Stimulated activated CD4-positive, alpha-beta T cell treated with anti-CD3 and anti-CD28 coated beads, Interleukin-2, amount 100 ng/mL, for 48 hours (primary cell): ENCODE measurements at places on chromosomes 6 and 20.
A peak's percentile ranks its signal among the peaks of the same experiment; 100 is the strongest.

GRCh38 chr6:79946272-79947190, 822 bp downstream of the ELOVL4 start:
- no peak for DNase-seq

DNA sequence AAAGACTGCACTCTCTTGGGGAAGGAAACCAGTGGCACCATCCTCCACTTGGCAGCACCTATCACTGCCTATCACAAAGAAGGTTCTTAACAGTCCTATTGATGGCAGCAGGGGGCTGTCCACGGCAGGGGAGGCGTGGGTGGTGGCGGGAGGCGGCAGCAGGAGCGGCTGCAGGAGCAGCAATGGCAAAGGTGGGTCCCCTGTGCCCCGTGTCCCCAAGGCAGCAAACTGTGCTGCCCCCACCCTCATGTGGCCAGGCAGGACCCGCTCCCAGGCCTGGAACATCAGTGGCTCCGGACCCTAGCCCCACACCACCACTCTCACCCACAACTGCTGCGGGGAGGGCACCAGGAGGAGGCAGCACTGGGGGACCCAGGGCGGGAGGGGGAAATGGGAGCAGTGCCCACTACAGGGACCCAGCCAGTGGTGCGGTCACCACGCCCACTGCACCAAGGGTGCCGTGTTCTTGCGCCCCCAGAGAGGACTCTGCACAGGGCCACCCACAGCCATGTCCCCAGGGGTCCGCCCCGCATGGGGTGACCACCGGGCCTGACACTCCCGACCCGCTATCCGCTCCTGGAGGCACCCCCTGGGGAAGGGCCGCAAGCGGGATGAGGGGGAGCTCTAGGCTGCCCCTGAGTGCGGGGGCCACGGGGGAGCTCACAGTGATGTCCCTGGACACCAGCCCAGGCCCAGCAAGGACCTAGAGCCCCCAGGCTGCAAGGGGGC, 54.6 kb downstream of the GMDS start:
- no peak for DNase-seq

GRCh38 chr6:155586090-155586489, 130.5 kb upstream of the NOX3 start:
- DNase-seq: no peak

- no peak for DNase-seq
Measured at GRCh38 chr6:37657112-37657886, 40.4 kb downstream of the MDGA1 start.

- DNase-seq: no peak
Measured at GRCh38 chr6:165245287-165245686, 64.1 kb downstream of the C6orf118 start.

GRCh38 chr6:5302220-5302946, 41.1 kb downstream of the FARS2 start:
- peak; percentile 19 for DNase-seq

- DNase-seq: no peak
Measured at GRCh38 chr6:7188492-7188891, 80.7 kb downstream of the RREB1 start.

GRCh38 chr6:11609324-11610071, 71.9 kb downstream of the TMEM170B start:
- no peak for DNase-seq

- DNase-seq: no peak
Measured at GRCh38 chr20:21174516-21175239, 48.8 kb downstream of the KIZ start.

- no peak for DNase-seq
Measured at GRCh38 chr20:584161-584970, 25.7 kb downstream of the TCF15 start.

DNA sequence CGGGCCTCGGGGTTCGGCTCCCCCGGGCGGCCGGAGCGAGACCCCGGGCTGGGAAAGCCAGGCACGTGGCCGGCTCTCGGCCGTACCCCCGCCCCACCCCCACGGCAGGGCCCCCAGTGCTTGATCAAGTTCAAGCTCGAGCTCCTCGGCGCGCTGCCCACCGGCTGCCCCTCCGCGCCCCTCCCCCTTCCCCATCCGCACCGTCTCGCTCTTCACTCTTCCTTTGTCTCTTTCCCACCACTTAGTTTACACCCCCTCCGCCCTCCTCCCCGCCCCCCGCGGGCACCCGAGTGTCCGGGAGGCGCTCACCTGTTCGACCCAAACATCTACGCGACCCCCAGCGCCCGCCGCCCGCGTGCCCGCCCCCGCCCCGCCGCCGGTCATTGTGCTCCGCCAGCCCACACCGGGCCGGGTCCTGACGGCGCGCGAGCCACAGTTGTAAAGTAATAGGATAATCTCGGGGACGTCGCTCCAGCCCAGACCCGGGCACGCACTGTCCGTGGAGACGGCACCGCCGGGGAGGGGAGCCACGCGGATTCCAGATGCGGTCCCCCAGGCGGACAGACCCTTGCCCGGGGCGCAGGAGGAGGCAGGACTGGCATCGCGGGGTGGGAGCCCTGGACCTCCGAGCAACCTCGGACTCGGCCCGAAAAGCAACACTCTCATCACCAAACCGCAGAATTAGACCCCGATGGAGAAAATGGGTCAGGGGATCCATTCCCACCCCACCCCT, 100.7 kb downstream of the NOL4L start:
- DNase-seq: no peak

GRCh38 chr6:39865011-39865888, 69.0 kb downstream of the MOCS1 start:
- DNase-seq: peak; percentile 64

DNA sequence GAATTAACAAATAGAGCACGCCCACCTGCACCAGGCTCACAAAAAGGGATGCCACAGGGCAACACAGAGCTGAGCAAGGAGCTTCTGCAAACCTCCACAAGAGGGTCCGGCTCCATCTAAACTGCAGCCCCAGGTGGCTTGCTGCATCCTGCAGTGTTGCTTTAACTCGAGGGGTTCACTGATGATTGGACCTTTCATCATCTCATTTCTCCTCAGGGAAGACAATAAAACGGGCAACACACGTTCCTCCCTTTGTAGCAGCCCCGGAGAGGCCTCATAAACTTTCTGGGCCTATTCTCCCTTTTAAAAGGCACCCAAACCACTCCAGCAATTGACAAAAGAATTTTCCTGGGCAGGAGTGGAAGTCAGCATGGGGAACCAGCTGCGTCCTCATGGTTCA, 161.5 kb upstream of the CDH4 start:
- no peak for DNase-seq

DNA sequence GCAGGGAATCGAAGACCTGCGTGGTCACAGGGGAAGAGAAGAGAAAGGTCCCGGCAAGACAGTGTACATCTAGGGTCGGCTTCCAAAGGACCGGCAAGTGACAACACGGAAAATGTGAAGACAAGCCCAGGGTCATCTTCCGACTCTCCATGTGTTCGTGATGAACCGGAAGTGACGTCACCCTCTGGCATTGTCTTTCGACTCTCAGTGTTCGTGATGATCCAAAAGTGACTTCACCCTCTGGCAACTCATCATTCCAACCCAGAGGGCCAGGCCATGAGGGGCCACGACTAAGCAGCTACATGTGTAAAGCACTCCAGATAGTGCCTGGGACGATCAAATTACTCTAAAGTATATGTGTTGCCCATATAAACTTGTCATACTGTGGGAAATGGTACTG, 290.8 kb downstream of the THBS2 start:
- DNase-seq: no peak

GRCh38 chr20:14488212-14488611, 150.8 kb upstream of the FLRT3 start:
- DNase-seq: no peak

DNA sequence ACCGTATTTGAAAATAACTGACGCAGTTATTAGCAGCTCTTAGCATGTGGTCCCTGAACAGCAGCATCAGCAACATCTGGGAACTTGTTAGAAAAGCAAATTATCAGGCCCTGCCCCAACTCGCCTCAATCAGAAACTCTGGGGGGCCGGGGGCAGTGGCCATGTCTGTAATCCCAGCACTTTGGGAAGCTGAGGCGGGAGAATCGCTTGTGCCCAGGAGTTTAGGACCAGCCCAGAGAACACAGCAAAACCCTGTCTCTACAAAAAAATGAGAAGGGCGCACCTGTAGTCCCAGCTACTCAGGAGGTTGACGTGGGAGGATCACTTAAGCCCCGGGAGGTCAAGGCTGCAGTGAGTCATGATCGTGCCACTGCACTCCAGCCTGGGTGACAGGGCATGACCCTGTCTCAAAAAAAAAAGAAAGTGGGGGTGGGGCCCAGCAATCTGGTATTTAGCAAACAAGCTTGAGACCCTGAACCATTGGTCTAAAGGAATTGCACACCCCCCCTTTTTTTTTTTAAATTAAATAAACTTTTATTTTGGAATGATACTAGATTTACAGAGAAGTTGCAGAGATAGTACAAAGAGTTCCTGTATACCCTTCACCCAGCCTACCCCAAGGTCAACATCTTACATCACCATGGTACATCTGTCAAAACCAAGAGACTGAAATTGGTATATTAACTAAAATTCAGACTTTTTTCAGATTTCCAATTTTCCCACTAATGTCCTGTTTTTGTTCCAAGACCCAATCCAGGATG, 6.7 kb downstream of the SRXN1 start:
- no peak for DNase-seq

GRCh38 chr6:108874470-108875160, 26.4 kb downstream of the ARMC2 start:
- peak; percentile 41 for DNase-seq

- no peak for DNase-seq
Measured at GRCh38 chr6:54404791-54405190, 96.5 kb downstream of the TINAG start.

GRCh38 chr6:110625883-110626282, 149.5 kb upstream of the SLC22A16 start:
- DNase-seq: no peak

GRCh38 chr20:5862703-5863039, 87.7 kb downstream of the TRMT6 start:
- DNase-seq: no peak

- DNase-seq: no peak
Measured at GRCh38 chr6:91539456-91539855, 952.6 kb upstream of the MAP3K7 start.

GRCh38 chr20:47970282-47970903, 185.1 kb upstream of the SULF2 start:
- DNase-seq: no peak

- DNase-seq: no peak
Measured at GRCh38 chr20:11143481-11143880, 469.7 kb upstream of the JAG1 start.

DNA sequence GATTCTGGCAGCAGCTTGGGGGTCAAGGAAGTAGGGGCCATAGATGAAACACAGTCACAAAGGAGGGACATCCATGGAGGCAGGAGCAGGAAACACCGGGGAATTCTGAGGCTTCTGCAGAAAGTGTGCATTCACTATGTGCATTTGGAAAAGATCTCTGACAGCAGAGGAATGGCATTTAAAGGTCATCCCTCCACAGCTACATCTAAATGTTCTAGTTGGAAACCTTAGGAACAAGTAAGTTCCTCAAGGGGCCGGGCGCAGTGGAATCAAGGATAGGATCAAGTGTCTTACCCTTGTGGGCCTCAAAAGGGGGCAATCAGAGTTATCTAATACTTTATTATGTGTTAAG, 8.8 kb downstream of the C6orf136 start:
- DNase-seq: no peak

DNA sequence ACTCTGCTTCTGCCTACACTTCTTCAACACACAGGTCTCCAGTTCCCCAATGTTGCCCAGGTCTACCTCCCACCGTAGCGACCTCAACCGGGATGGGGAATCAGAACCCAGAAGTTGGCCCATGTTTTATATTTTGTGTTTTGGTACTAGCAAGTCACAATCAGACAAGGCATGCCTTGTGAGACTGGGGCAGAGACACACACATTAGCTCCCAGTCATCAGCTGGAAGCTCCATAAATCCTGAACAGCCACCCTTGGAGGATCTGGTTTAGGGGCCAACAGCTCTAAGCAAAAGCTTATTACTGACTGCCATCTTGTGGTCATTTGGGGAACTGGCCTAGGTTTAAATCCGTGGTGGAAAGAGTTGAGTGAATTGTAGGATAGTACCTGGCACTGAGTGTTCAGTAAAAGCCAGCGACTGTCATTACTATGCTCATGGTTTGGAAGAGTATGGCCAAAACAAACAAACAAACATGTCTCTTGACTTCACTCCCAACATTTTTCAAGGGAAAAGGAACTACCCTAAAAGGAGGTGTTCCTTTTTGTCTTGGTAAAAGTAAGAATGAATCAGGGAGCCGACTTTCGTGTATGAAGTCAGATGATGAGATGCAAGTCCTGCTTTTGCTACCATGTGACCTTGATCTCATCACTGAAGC, 40.5 kb downstream of the PIM1 start:
- peak; percentile 82 for DNase-seq

GRCh38 chr6:129055796-129056195, 172.9 kb downstream of the LAMA2 start:
- no peak for DNase-seq

DNA sequence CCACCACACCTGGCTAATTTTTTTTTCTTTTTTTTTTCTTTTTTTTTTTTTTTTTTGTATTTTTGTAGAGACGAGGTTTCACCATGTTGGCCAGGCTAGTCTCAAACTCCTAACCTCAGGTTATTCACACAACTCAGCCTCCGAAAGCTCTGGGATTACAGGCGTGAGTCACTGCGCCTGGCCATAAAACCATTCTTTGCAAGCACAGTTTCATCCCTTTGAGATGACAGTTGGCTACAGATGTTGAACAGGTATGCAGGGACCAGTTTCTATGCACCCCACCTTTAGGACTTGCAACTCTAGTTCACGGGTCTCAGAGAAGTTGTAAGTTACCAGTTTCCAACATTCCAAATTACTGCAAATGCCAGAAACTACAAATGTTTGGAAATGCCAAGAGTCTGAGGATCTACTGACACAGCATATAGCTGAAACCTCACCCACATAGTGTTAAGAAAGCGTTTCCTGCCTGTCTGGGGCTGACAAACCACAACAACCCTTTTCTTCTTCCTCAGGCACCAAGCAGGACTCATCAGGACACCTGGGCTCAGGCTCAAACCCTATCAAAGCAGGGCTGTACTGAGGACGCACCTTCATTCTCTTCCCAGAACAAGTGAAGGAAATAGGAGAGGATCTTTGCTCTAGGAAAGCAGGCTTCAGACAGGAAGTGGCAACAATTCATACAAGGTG, 22.9 kb downstream of the ARHGAP18 start:
- DNase-seq: peak; percentile 21
